ENCODE measurements at places on chromosomes 2 and 18.

DNA sequence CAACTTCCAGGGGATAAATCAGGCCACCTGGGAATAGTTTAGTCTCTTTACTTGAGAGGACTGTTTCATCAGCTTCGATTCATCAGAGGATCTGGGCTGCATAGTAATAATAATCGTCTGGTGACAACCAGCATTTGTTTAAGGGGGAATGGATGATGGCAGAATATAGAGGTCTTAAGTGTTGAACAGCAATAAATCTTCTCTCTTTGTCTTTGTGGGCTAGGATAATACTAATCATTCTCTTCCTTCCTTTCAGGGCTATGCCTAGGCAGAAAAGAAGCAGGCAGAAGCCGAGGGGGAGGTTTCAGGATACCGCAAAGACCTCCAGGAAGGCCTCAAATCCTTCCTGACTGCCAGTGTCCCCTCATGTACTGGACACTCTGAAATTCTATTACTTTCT lies 150.4 kb upstream of the GAREM1 start:
- no peak for DNase-seq

- no peak for DNase-seq
These were observed 254.0 kb downstream of the KCNJ3 start for GRCh38 chr2:154952346-154952980.

DNA sequence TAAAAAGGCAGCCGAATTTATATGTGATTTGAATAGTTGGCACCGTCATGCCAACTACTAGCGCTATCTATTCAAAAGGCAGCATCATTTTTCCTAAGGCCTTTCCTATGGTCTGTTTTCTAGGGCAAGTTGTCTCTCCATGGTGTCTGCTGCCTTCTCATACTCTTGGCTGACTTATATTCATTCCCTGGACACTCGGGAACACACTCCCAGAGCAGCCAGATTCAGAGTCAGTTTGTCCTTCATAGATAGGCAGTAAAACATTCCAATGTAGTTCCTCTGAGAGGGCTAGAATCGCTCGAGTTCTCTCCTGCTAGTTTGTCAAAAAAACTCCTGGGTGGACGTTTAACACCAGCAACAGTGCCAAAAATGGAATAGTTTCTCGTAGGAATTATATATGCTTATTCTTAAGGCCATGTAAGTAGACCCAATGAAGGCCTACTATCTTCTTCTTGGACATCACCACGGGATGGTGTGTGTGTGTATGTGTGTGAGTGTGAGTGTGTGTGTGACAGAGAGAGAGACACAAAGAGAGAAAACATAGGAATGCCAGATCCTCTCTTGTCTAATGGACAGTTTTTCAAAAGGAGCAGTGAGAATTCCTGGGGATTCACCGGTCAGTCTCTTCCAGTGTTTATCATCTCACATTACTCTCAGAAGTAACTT lies 129.3 kb upstream of the CTAGE1 start:
- DNase-seq = no peak

GRCh38 chr2:50831676-50832075 lies 200.3 kb downstream of the NRXN1 start:
- no peak for DNase-seq

GRCh38 chr18:59228351-59228750 lies 8.4 kb downstream of the GRP start:
- DNase-seq = no peak

GRCh38 chr2:29782549-29783458 lies 138.6 kb downstream of the ALK start:
- no peak for DNase-seq

DNA sequence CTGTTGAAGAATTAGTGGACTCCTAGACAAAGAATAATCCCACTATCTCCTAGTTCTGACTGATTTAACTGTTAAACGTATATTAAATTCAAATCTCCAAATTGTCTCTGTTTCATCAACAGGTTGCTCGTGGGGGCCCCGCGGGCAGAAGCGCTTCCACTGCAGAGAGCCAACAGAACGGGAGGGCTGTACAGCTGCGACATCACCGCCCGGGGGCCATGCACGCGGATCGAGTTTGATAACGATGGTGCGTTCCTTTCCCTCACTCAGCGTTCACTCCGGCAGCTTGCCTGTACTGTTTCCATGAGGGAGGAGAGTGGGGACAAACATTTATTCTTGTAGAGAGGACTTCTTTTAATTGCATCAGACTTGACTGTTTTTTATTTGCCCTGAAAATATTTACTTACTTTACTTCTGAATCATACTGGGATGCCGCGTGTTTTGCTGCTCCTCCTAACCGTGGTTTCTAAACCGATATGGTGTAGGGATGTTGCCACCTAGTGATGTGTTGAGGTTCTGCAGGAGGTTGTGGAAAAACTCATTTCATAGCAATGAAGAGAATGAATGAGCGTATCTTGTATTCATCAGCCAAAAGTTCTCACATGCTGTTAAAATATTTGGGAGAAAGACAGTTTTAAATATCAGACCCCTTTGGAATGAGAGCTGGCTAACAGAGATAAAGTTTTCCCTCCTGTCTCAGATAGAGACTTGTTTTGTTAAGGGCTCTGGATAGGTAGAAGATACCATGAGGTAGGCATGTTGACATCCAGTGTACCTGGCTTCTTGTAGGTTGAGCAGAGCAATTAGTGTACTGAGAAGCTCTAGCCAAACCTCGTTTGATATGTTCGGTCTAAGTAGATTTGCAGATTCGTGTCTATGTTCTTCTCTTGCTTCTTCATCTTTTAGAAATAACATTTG lies 38.3 kb downstream of the ITGA6 start:
- peak; percentile 21 for DNase-seq

DNA sequence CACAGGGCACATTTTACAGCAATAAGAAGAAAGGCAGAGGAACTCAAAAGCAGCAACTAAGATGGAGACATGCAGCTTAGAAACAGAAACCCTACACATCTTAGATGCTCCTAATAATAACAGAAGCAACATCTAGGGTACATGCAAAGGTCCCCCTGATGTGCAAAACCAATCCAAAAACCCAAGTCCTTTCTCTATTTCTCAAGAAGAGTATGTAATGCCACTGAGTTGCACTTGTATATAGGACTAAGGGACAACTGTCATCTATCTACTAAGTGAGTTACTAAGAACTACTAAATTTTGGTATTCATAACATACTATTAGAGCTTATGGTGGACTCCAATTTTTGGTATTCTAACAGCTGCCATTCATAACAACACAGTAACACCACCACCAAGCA lies 28.4 kb downstream of the HNRNPLL start:
- DNase-seq = no peak

DNA sequence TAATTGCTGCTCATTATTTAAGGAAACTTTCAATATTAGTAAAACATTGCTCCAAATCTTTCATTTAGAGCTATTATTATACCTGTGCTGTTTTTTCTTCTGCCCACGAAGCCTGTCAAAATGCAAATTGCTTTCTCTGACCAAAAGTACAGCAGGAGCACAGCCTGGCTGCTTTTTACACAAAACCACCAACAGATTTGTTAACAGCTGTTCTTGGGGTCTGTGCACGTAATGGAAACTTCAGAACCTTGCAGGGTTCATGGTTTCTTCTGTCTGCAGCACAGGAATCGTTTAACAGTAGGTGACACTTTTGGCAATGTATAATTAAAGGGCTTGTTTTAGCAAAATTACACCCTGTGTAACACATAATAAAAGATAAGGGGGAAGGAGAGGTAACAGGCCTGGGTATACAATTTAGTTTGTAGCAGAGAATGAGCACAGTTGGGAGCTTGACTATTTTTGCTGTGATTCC lies 447.3 kb downstream of the KCNJ3 start:
- DNase-seq = peak; percentile 13

- DNase-seq = no peak
These were observed 18.9 kb upstream of the THOC1 start for GRCh38 chr18:286515-287310.

GRCh38 chr2:236828820-236829219 lies 256.9 kb upstream of the COPS8 start:
- no peak for DNase-seq

GRCh38 chr2:71423817-71424420 lies 29.4 kb upstream of the DYSF start:
- no peak for DNase-seq

DNA sequence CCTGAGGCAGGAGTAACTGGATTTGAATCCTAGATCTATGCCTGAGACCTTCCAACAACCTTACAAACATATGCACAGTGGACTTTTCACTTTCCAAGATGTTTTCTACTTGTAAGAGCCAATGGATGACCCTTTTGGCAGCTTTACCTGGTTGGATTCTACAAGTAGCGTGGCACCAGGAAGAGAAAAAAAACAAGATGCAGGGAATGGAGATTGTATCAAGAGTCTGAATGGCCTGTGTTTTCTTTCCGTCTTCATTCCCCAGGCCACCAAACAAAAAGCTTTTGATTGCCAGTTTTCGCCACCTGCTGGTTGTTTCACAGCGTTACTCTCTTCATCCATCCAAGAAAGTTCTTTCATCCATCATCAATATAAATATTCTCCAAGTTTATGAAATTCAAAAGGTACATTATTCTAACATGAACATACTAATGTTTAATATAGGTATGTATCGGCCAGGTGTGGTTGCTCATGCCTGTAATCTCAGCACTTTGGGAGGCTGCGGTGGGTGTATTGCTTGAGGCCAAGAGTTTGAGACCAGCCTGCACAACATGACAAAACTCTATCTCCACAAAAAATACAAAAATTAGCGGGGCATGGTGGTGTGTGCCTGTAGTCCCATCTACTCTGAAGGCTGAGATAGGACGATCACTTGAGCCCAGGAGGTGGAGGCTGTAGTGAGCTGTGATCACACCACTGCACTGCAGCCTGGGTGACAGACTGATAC lies 3.5 kb upstream of the BCL2 start:
- DNase-seq = no peak

DNA sequence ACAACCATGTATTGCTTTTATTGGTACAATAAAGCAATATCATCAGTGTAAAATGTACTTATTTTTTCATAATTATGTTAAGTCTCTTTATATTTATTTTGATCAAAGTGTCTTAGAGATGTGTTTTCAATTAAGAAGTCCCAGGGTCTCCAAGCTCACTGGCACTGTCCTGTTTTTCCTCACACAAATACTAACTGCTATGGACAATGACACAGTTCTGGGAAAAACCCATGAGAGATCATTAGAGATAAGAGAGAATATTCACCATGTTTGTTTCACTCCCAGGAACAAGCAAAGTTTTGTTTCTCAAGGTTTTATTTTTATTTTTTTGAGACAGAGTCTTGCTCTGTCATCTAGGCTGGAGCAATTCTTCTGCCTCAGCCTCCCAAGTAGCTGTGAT lies 38.7 kb downstream of the E2F6 start:
- no peak for DNase-seq

DNA sequence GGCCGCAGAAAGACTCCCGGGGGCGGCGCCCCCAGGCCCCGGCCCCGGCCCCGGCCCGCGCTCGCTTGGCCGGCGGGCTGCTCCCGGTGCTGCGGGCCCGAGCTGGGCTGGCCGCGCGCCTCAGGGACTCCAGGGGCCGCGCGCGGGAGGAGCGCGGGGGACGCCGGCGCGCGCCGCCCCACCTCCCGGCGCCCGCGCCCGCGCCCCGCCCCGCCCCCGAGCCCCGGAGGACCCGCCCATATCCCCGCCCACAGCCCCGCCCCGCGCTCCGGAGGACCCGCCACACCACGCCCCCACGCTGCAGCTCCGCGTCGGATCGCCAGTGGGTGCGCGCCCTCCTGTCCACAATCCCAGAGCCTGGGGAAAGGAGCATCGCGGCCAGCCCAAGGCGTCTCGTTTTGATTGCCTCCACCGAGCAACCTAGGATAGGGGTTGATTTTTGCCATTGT lies at the start of gene PARD6G:
PARD6G (minus strand) TSS at position 122 of the 449 bp plus-strand sequence. CDS start 166 bp downstream, outside the sequence.
- DNase-seq = peak; percentile 80

DNA sequence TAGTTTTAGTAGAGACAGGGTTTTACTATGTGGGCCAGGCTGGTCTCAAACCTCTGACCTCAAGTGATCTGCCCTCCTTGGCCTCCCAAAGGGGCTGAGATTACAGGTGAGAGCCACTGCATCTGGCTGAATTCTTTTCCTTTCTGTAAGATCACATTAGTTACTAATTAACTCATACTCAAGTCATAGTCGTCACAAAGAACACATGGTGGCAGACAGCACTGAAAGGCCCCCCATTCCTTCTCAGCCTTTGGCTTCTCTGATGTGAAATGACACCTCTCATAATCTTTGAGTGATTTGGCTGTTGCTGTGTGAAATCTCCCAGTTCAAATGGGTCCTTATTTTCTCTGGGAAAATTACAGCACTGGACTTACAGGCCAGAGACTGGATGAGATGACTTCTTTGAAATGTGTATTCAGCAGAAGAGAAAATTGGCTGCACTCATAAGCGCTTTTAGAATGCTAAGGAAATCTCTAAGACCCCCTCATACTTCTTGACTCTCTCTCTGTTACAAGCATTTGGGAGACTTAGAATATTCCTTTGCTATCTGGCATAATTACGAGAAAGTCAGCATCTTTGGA lies 764.8 kb downstream of the RNF144A start:
- no peak for DNase-seq

DNA sequence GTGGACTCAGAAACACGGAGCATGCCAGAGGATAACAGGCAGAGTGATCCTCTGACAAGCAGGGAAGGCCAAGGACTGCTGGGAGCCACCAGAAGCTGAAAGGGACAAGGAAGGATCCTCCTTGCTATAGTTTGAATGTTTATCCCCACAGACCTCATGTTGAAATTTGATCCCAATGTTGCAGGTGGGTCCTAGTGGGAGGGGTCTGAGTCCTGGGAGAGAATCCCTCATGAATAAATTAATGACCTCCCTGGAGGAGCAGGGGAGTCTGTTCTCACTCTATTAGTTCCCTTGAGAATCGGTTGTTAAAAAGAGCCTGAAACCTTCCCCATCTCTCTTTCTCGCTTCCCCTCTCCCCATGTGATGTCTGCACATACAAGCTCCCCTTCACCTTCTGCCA lies 124.4 kb downstream of the FBXO15 start:
- DNase-seq = no peak

- no peak for DNase-seq
These were observed 118.2 kb upstream of the COPS8 start for GRCh38 chr2:236967499-236967783.

DNA sequence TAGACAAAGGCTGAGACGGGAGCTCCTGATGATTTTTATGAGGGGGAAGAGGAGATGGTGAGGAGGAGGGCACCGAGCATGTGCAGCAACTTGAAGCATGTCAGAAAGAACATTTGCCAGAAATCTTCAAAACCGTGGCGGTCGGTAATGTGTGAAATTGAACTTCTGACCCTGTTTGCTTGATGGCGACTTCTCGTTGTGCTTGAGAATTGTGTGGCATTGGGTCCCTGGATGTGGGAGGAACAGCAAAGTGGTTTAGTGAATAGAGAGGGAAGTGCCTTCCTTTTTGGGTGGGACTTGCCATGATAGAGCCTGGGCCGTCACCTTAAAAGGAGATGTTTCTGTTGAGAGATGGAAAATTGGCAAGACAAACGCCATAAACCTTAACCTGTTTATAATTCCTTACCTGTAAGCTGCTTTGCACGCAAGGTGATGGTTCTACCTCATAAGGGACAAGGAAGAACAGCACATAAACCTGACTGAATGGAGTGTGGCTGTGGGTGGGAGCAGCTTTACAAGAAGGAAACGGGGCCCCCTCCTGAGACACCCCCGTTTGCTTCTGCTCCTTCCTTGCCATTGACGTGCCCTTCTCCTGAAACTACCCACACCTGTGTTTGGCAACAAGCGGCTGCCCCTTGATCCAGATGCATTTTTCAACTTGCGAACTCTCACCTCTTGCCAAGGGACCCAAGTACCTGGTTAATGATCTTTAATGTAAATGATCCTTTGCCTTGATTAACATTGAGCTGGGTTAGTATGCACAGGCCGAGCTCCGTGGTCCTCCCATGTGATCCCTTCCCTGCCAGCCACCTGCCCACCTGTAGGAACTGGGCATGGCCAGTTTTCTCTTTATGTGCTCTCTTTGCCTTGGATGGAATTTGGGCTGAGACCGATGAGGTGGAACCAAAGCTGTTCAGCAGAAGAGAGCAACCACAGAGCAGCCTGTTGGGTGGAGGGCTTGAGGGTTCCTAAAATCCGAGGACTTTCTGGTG lies 153.2 kb downstream of the NEDD4L start:
- no peak for DNase-seq
